ENCODE measurements at places on chromosomes 16 and 17.

- no peak for DNase-seq
Observed at GRCh38 chr16:84048270-84048669, 5.7 kb upstream of the SLC38A8 start.

DNA sequence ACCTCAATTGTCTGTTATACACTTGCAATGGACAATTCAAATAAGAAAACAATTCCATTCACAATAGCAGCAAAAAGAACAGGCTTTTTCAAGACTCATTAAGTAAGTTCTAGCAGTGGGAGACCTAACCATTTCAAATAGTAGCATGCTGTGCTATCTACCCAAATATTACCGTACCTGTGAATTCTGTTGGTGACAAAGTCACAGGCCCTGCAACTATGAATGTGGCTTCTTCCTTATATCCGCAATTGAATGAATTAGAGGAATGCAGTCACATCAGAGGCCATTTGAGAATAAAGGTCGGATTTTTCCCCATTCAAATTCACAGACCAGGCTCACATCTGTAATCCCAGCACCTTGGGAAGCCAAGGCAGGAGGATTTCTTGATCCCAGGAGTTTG, 800 bp upstream of the NME4 start:
- DNase-seq, result no peak

DNA sequence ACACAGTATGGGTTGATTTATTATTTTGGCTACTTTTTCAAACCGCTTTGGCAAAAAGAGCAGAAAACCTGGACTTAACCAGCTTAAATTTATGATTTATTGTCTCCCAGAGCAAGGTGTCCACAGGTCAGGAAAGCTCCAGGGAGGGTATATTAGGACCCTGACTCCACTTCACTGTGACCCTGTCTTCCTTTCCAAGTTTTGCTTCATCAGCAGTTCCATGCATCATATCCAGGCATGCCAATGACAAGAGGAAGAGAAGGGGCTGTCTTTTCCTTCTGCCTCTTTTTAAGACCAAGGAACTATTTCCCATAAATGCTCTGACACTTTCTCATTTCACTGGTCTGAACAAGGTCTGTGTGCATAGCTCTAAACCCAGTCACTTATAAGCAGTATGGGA, 316.8 kb downstream of the CA10 start:
- DNase-seq, result no peak

GRCh38 chr17:64968652-64969501, 49.6 kb upstream of the LRRC37A3 start:
- DNase-seq, result no peak
